ENCODE measurements at places on chromosomes 11 and 22.

- DNase-seq: no peak
Measured at GRCh38 chr22:17303840-17304779, 65.2 kb upstream of the CECR2 start.

DNA sequence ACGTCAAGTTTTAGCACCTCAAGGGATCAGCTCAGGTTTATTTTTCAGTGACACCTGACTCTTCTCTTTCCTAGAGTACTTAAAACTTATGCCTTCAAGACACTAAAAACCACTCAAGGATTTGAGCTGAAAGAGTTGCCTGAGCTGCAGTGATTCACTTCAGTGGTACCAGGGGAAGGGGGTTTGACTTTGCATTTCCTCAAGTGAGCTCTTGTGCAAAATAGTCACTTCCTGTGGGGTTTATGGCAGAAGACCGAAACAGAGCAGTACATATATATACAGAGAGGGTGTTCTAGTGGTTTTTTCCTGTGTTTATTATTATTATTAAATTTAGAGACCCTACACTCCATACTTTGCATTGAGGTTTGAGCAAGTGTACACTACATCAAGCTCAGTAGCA lies 60.7 kb downstream of the DBX1 start:
- DNase-seq: no peak

DNA sequence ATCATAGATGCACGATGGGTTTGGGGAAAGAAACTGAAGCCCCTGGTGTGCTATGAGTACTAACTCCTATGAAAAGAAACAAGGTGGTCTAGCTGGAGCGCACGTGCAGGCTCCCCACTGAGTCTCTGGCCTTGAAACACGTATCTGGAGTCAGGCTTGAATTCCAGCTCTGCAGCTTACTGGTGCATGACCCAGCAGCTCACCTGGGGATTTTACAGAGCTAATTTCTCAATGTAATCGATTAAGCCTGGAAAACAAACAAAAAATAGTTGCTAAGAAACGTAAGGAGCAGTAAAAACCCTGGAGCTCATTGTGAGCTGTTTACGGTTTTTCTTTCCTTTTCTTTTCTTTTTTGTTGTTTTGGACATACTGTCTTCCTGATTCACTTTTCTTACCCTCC lies 12.3 kb downstream of the KCNJ1 start:
- no peak for DNase-seq

DNA sequence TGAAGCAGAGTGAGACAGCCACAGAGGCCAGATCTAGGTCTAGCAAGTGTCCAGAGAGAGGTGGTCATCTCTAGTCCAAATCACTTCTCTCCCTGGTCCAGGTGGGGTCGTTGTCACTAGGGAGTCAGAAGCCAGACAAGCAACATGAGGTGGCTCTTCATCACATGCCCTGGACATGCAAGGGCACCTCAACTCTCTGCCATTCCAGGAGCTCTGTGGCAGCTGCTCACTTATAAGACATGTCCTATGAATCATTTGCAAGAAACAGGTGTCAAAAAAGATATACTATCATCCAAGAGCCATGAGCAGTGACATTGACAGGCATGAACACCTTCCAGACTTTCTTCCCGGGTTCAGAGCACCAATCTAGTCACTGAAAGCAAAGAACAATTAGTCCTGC lies 130.8 kb downstream of the GALNT18 start:
- DNase-seq: no peak

- DNase-seq: no peak
Measured at GRCh38 chr11:96215110-96215782, 127.7 kb downstream of the MAML2 start.

Measured in cerebellar cortex (tissue), 1 donor.